ENCODE measurements at places on chromosomes 4 and X.

- no peak for DNase-seq
Observed at GRCh38 chr4:602559-602942, 22.8 kb upstream of the PDE6B start.

DNA sequence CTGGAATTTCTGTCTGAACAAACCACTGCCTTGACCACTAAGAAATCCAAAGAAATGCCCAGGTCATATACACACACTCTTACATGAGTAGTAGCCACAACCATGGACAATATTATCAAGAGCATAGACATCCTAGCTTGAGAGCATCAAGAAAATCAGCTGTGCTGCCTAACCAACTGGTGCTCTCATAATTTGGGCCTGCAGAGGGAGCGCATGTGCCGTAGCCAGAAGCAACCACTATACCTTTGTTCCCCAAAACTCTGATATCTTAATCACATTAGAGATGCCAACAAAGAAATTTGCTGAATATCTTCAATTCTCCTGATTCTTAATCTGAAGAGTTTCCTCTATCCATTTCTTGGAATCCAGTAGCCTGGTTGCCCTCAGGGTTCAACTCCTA, 163.6 kb downstream of the ZNF674 start:
- no peak for DNase-seq

- DNase-seq = no peak
Observed at GRCh38 chr4:150849016-150849415, 166.1 kb downstream of the LRBA start.

- peak; percentile 15 for DNase-seq
Observed at GRCh38 chr4:146916479-146917076, 29.1 kb downstream of the TTC29 start.

DNA sequence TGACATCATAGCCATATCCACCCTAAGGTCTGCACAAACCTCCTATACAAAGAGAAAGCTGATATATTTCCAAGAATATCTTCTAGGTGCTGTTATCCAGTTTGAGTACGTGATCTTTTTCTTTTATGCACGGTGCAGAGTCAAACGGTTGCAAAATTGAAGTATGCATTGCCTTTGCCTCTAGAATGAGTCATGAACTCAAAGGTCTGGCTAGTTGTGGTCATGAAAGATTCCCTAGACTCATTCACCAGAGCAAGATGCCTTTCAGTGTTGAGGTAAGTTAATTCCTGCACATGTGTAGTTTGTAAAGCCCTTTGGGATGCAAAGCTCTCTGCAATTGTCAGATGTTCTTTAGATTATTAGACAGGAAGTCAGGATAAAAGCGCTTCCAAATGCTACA, 704.4 kb downstream of the PCDH19 start:
- no peak for DNase-seq

- DNase-seq = no peak
Observed at GRCh38 chr4:11367371-11367770, 61.3 kb downstream of the HS3ST1 start.

DNA sequence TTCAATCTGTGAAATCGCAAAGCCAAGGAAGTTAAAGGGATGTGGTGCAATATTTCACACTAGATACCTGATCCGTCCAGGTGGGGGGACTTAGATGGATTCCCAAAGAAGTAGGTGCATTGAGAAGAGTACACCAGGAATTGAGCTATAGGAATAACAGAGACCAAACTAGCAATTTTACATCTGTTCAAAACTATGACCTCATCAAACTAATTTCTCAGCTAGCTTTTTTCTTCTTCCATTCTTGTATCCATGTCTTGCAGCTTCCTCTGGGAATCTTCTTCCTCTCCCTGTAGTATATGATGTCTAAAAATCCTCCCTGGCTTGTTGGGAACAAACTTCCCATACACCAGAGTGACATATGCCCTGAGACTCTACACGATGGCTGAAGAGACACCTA, 51.0 kb upstream of the PTPN13 start:
- DNase-seq = no peak

- DNase-seq = no peak
Observed at GRCh38 chrX:36963069-36963808, 44.9 kb upstream of the FAM47C start.

DNA sequence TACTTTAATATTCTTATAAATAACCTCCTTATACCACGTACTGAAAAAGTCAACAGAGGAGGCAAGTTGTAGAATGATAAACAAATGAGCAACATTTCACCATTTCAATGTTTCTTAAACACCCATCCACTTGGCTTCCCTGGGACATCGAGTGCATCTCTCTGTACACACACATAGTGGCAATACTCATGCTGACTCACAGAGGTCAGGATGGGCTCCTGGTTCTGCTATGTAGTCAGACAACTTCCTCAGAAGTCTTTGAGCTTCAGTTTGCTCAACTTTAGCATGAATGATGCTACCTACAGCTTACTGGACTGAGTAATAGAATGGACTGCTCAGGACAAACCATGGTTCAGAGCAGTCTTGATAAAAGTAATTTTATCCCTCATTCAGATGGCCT, 56.9 kb downstream of the MAD2L1 start:
- DNase-seq = no peak

DNA sequence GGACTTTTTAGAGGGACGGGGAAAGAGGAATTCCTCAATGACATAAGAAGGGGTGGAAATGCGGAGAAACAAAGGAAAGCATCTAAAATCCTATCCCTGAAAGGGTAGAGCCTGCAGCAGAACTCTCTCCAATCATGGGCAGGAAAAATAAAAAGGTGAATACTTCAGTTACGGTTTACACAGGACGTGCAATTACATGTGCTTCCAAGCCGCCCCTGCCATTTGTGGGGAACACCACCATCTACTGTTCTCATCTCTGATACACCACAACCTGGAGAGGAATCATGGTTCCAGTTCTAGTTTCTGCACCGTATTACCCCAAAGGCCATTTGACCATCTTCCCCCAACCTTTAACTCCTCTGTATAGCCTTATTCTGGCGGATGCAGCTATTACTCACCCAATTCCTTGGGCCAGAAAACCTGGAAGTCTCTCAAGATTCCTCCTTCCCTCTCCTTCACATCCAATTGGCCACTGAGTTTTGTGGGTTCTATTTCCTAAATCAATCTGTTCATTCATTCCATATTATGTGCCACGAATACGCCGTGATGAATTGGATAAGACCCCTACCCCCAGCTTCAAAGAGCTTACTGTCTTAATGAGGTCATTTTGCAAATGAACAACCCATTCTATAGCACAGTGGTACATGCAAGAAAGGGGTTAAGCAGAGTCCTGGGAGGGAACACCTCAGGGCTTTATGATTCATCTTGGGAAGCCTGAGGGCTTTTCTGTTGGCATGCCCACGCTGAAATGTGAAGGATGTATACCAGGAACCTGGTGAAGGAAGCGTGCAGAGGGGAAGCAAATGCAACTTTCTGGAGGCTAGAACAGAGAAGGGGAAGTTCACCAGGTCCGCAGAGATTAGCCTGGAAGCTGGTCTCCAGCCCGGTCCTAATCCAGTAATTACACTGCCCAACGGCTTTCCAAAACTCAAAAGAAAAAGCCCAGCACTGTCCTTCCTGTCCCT, 1.4 kb upstream of the MSL3 start:
- DNase-seq = no peak

GRCh38 chr4:7841894-7842293, 97.8 kb downstream of the AFAP1 start:
- DNase-seq = no peak

- no peak for DNase-seq
Observed at GRCh38 chr4:138572007-138572406, 329.9 kb upstream of the SLC7A11 start.

GRCh38 chr4:39543034-39543433, 15.8 kb upstream of the UGDH start:
- DNase-seq = no peak

- DNase-seq = no peak
Observed at GRCh38 chrX:9486786-9487387, 22.0 kb downstream of the TBL1X start.

- DNase-seq = no peak
Observed at GRCh38 chr4:144647095-144647561, 1.2 kb downstream of the HHIP start.

DNA sequence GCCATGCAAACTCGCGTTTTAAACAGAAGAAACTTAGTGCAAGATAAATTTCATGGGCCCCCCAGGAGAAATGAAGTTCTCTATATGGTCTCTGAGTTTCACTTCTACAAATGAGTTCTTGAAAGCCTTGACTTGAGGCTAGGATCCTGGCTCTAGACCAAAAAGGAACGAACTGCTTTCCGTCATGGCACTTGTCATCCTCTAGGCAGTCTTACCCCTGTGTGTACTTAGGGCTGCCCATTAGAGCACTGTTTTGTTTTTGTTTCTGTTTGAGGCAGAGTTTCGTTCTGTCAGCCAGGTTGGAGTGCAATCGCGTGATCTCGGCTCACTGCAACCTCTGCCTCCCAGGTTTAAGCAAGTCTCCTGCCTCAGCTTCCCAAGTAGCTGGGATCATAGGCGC, 29.0 kb downstream of the RNF4 start:
- DNase-seq = no peak

- no peak for DNase-seq
Observed at GRCh38 chr4:112905728-112906127, 143.7 kb upstream of the ANK2 start.

DNA sequence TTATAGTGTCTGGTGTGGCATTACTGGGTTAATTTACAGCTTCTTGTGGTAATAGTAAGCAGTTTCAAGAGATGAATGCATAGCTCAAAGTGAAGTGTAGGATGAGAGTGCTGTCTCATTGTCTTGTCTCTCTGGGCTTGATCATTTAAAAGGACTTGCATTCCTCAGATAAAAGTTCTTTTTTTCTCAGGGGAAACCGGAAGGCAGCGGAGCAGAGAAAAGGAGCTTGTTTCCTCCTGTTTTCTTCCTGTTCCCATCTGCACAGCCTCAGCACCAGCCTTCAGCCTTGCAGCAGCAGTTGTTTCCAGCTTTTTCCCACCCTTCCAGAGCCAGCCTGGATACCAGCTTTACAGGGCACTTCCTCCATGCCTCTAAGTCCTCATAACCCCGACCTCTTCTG, 61.4 kb upstream of the LGI2 start:
- no peak for DNase-seq

- DNase-seq = no peak
Observed at GRCh38 chrX:45750639-45751038, 550.0 kb upstream of the DIPK2B start.

GRCh38 chr4:41465146-41465761, 72.7 kb upstream of the LIMCH1 start:
- no peak for DNase-seq

GRCh38 chr4:18935659-18936345, 914.2 kb upstream of the LCORL start:
- DNase-seq = no peak

DNA sequence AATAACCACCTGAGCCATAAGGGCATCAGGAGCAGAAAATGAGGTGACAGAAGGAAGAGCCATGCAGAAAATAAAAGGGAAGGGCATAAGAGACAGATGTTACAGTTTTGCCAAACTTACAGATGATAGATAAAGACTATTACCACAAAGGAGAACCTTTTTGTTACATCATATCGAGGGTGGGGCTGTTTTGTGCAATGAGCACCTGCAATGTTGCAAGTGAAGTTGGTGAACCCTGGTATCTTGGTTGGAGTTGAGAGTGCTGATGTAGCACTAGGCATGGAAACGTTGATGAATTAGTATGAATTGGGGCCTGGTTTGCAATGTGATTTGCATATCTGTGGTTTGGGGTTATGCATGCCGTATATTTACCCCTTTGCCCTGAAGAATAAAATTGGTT, 119.8 kb upstream of the TEX13D start:
- DNase-seq = no peak

DNA sequence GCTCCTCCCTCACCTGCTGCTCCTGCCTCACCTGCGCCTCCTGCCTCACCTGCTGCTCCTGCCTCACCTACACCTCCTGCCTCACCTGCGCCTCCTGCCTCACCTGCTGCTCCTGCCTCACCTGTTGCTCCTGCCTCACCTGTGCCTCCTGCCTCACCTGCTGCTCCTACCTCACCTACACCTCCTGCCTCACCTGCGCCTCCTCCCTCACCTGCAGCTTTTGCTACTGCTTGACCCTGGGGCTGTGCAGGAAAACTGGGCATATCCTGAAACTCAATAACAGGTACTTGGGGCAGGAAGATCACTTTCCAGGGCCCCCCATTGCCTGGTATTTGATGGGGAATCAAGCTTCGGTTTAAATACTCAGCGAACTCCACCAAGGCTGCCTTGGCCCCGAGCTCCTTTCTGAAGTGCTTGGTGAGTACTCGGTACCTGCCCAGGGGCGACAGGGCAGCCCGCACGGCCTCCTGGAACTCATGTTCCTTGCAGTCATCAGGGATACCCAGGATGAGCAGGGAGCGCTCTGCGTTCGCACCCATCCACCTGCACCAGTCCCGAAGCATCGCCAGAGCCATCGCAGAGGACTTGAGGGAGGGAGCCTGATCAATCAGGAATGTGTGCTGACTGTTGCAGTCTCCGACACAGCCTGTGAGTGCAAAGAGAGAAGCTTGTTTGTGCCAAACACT, 2.7 kb downstream of the PNMA6E start:
- no peak for DNase-seq

- DNase-seq = no peak
Observed at GRCh38 chr4:101987623-101988243, 197.2 kb downstream of the BANK1 start.

All from fibroblast of skin of left biceps (primary cell).